ENCODE measurements at places on chromosomes 7 and 10.

DNA sequence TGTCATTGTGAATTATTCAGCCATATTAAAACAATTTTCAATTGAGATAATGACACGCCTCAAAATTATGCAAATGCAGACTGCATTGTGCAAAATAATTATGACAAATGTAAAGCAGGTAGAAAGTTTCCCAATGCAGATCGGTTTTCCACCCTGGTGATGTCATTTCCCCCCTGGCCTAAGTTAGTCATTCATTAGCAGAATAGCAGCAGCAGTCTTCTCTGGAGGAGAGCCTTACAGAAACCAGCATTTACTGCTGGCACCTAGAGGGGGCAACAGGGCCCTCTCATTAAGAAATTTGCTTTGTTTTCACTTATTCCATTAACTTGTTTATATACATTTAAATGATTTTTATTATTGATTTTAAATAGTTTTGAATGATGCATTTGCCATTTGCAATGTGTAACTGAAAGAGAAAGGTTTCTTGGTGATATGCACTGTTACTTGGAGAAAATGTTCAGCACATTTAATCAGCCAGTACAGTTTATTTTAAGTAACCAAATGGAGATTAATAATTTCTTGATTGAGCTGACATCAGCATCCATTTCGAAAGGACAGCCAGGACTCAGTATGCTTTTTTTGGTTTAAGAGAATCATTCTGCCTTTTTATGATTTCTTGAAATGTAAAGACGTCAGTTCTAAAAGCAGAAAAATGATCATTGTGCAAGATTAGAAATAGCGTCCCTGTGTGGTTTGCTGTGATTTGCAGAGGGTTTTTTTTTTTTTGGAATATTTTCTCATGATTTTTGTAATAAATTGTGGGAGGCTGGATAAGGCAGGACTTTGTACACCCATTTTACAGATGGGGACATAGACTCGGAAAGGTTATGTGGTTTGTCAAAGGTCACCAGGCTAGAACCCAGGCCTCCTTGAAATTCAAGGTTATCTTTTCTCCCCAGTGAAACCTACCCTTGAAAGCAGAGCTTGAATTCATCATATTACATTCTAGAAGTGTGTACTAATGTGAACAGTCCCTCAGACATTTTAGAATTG lies 3.5 kb downstream of the ARID5B start:
- peak; percentile 10 for DNase-seq

DNA sequence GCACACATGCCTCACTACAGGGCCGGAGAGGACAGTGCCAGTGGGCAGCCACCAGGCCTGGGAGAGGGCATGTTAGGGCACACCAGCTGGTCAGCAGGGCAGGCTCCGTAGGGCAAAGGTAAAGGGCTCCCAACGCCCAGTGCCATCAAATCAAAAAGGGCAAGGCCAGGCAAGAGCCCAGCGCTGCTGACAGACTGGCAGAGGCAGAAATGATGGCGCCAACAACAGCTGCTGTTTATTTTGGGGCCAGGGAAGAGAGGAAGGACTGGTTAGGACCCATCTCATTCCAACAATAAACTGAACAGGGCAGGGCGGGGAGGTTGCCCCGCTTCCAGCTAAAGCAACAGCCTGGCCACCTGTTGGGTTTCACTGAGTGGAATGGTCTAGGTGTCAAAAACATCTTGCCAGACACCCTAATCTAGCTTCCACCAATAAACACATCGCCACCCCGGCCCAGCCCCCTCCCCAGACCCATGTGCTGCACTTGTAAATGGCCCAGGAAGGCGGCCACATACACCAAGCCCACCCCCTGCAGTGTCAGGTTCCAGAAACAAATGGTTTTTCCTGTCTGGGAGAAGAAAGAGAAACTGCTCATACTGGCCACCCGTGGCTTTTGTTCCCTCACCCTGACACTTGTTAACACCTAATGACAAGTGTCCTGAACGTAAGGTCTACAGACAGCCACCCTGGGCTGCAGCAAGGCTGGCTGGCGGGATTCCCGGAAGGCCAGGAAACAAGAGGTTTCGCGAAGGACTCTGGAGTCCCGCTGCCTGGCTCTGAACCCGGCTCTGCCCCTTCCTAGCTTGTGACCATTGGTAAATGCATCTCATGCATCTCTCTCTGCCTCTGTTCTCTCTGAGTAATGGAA lies 15.3 kb downstream of the SH3PXD2A start:
- DNase-seq = peak; percentile 21

DNA sequence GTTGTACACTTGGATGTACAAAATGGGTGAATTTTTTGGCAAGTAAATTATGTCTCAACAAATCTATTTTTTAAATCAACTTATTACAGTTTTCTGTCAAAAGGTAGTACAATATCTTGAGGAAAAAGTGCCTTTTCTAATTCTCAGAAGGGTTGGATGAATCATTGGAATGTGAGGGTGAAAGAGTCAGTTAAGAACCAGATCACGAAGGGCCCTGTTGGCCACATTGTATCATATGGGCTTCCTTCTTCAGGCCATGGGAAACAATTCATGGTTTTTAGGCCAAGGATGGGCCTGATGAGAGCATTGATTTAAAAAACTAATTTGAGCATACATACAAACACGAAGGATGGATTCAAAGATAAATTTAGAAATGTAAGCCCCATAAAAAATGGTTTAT lies 503.7 kb downstream of the TNS3 start:
- no peak for DNase-seq

GRCh38 chr10:8504499-8504898 lies 450.0 kb downstream of the GATA3 start:
- no peak for DNase-seq

GRCh38 chr7:151871189-151871735 lies 5.7 kb downstream of the PRKAG2 start:
- DNase-seq = no peak

- DNase-seq = no peak
Observed at GRCh38 chr10:4138146-4138721, 353.2 kb upstream of the KLF6 start.

GRCh38 chr7:157877298-157878090 lies 540.7 kb downstream of the DNAJB6 start:
- no peak for DNase-seq

All from amygdala (tissue), 56 donors.